Myocyte (in vitro differentiated cells): ENCODE measurements at places on chromosomes 12 and 14.

GRCh38 chr12:98594050-98594835 is 757 bp downstream of the SLC25A3 start:
- DNase-seq = peak; percentile 56

GRCh38 chr12:94817695-94818075 is 167.3 kb upstream of the TMCC3 start:
- no peak for DNase-seq

GRCh38 chr14:87306409-87307168 is 686.4 kb downstream of the GALC start:
- DNase-seq = no peak

- peak; percentile 61 for DNase-seq
Measured at GRCh38 chr14:20857630-20858261, 33.4 kb upstream of the RNASE3 start.
